Jurkat, Clone E6-1 (cell line): ENCODE measurements at places on chromosomes 12 and 14.
A peak's percentile ranks its signal among the peaks of the same experiment; 100 is the strongest.

- no peak for DNase-seq
Measured at GRCh38 chr12:120402217-120402616, 33.3 kb upstream of the MSI1 start.

- no peak for DNase-seq
Measured at GRCh38 chr14:55816225-55816624, 236.2 kb downstream of the KTN1 start.

DNA sequence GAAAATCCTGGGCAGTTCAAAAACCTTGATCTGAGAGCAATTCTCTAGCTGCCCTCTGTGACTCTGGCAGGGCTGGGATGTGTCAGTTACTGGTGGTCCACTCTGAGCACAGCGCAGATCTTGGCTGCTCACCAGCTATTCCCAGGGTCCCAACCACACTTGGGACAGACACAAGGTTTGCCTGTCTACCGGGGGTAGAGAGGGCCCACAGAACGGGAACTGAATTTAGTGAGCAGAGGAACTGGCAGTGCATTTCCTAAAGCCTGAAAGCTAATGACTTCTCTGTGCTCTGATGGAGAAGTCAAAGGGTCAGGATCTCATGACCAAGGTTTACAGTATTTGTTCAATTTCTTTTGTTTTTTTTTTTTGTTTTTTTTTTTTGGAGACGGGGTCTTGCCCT is 2.6 kb downstream of the PDE6H start:
- DNase-seq, result no peak

GRCh38 chr12:99745121-99745520 is 97.6 kb downstream of the GARIN6 start:
- DNase-seq, result no peak

DNA sequence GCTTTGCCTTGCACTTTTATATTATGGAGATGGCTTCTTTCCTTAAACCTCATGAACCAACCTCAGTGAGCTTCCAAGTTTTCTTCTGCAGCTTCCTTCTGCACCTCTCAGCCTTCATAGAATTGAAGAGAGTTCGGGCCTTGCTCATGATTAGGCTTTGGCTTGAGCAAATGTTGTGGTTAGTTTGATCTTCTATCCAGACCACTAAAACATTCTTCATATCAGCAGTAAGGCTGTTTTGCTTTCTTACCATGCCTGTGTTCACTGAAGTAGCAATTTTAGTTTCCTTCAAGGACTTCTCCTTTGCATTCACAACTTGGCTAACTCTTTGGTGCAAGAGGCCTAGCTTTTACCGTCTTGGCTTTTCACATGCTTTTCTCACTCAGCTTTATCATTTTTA is 125.4 kb downstream of the SNAPC1 start:
- DNase-seq, result peak; percentile 4

DNA sequence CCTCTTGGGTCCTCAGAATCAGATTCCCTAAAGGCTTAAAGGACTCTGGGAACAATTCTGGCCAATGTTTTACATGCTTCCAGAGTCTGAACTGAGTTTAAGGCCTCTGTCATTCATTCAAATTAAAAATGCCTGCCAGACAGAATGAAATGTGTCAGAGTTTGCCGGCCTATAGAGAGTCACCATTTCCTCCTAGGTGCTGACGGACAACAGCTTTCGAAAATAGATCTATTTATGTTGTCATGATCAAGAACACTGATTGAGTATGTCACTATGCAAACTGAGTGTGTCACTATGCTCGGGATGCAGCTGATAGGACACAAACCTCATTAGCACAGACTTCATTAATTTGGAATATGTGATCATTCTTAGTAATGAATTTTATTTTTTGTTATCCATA is 151.4 kb upstream of the TMCC3 start:
- DNase-seq, result no peak
